Sciatic nerve (tissue), 2 donors: ENCODE measurements at places on chromosomes 3 and 15. TPM values are rescaled to one million over a fixed set of nuclear protein-coding genes. Genes with fewer than 3 reads are reported as not detected.

- DNase-seq, result no peak
Measured at GRCh38 chr15:51311510-51311909, 26.9 kb downstream of the CYP19A1 start.

The MYL3 gene
- total RNA-seq, result 3.3 TPM

GRCh38 chr3:149115114-149115513 is 14.3 kb upstream of the HPS3 start:
- DNase-seq, result no peak

- no peak for DNase-seq
Measured at GRCh38 chr3:196454935-196455334, 22.7 kb upstream of the UBXN7 start.

The ABTB1 gene
- 98.8 TPM for total RNA-seq

The DNAJA4 gene
- 18.0 TPM for total RNA-seq

The BSN gene
- total RNA-seq, result 0.62 TPM

- DNase-seq, result no peak
Measured at GRCh38 chr15:66895794-66896453, 169.5 kb upstream of the SMAD3 start.

The LMAN1L gene
- total RNA-seq, result not detected

The SLC12A1 gene
- total RNA-seq, result not detected

DNA sequence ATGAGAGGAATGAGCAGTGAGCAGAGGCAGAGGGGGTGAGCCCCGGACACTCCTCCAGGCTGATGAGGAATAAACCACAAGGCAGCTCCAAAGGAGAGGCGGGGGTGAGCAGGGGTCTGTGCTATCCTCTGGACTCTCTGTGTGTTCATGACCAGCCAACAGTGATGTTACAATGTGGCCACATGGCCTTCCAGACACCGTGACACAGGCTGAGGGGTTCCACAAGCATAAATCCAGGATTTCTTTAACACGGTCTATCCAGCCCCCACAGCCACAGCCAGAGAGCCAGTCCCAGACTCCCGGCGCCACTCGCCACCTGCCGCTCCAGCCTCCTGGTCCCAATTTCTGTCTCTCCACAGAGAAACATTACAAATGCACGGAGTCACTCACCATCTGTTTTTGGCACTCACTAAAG is 24.4 kb downstream of the XXYLT1 start:
- no peak for DNase-seq

DNA sequence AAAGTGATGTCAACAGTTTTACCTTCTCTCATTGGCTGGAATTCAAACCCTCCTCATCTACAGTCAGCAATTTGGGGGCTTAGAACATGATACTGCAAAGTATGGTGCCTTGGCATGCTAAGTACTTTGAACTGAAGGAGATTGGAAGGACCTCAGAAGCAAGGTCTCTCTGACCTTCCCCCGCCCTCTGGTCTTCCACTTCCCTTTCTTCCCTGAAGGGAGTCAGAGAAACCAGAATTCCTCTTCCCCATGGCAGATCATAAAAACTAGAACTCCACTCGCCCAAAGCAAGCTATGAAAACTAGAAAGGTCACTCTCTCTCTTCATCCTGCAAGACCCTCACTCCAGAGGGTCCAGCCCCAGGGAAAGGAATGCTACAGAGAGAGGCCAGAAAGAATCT is 64.2 kb downstream of the CD200R1L start:
- no peak for DNase-seq

GRCh38 chr3:181264486-181264885 is 274.9 kb upstream of the DNAJC19 start:
- DNase-seq, result no peak

GRCh38 chr15:64443747-64444621 is 16.4 kb upstream of the ZNF609 start:
- DNase-seq, result no peak

DNA sequence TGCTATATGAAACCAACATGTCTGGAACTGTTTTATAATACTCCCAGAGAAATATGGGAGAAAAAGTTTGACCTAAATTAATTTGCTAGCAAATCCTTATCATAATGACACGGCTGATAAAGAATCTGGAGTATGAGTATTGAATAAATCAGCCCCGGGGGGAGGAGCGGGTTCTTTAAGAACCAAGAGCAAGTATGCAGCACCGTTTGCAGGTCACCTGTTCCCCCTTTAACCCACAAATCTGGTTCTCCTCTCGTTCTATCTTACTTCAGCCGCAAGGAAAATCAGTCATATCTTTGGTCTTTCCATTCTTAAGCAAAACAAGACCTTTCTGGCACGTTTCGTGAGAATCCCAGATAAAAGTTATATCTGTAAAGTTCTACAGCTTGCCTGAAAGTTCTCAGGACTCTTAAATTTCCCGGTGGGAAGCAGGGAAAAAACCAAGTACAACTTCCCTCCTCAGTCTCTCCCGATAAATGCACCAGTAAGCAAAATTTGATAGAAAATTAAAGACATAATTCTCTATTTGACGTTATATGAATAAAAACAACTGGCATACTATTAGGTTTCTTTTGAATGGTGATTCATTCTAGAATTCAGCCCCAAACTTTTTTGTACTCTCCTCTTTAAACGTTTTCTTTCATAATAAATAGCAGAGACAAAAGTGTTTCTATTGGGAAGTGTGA is 348.6 kb downstream of the ZBBX start:
- DNase-seq, result no peak
